ENCODE measurements at places on chromosomes 2 and 18.

DNA sequence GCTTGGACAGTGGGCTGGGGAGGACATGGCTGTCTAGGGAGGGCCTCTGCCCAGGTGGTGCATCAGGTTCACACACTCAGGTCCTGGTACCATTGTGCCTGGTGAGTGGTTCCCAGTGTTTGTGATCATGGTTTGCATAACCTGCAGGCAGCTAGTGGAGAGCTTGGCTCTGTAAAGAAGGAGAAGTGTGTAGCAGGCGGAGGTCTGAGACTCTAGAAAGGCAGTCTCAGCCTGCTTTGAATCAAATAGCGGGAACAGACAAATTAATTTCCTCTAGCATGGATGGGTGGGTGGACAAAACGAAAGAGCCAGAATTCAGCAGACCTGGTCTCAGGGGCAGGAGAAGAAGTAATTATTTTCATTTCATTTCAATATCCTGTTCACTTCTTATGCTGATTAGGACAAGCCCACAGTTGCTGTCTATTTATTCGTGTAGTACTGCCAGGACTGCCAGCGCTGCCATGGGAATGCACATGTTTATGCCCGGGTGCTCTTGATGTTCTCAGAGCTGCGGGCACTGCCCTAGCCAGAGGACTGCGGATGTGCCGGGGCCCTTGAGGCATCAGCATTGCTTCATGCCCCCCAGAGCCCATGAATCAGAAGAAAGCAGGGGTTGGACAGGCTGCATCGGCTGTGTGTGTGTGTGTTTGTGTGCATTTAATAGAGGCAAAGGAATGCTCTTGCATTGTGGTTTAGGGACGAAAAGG lies 45.4 kb upstream of the DLX2 start:
- DNase-seq, result no peak

GRCh38 chr2:28164280-28164801 lies 228.3 kb upstream of the FOSL2 start:
- DNase-seq, result no peak

DNA sequence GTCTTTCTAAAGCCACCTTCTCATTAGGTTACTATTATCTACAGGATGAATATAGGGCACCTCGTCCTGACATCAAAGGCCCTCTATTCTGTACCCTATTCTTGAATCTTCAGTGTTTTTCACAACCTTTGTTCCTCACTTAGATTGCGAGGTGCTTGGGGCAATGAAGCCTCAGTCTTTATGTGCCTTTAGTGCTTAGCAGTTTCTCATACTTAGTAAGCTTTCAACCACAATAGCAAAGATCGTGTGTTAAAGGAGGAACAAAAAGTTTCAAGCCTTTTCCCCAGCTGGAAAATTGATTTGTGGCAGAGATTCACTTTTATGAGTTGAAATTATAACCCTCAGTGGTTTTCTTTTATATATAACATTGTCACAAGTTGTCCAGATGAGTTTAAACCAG lies 226.9 kb downstream of the MYO3B start:
- no peak for DNase-seq

- no peak for DNase-seq
These were observed 268.3 kb downstream of the FBXO15 start for GRCh38 chr18:73879328-73879727.

GRCh38 chr2:15119722-15120175 lies 441.4 kb downstream of the NBAS start:
- DNase-seq, result no peak

GRCh38 chr2:62540408-62541168 lies 34.6 kb upstream of the TMEM17 start:
- no peak for DNase-seq

DNA sequence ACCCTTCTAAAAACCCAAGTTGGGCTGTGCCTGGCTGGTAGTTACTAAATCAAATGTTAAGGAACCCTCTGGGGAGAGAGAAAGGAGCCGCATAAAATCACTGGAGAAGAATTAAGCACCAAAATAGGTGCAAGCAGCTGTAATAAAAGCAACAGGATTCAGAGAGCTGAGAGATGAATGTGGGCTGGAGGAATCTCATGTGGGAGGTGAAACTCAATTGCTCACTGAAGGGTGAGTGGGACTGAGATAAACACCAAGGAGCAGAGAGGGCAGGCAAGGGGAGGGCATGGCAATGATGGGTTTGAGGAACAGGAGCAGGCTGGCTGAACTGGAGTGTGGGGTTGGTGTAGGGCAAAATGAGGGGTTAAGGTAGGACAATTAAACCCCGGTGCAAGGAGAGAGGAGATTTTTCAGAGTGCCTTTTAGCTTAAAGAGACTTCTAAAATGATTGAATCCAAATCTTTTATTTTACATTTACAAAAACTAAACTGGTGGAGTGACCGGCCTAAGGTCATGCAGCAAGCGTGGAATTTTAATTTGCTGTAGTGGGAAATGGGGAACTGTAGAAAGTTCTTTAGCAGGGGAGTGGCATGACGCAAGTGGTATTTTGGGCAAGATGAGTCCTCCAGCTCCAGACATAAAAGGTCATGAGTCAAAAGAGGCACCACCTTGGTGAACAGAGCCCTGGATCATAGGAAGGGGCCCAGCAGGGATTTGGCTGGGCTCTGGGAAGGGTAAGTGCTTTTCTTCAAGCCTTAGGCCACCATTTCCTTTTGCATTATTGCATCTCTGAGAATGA lies 10.5 kb downstream of the PLB1 start:
- no peak for DNase-seq

- DNase-seq, result no peak
These were observed 28.0 kb upstream of the SCYGR1 start for GRCh38 chr2:227415538-227416424.

- no peak for DNase-seq
These were observed 166.1 kb upstream of the ZNF521 start for GRCh38 chr18:25517881-25518715.

DNA sequence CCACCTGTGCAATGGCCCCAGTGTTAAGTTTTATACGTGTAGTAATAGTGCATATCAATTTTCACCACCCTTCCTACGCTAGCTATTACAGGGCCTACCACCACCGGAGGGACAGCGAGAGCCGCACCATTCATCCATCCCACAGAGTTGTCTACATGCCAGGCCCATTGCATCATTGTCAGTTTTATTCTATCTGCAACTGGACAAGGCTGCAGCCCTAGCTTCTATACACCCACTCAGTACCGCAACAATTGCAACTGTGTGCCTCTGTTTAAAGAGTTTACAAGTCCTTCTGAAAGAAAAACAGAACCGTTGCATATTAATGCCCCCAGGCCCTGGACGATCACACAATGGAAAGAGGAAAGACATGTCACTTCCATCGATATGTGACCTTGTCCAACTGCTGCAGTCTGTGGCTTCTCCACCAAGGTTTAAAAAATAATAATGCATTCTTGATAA lies 58.6 kb downstream of the ZEB2 start:
- DNase-seq, result no peak

- no peak for DNase-seq
These were observed 135.2 kb downstream of the RDH14 start for GRCh38 chr2:18425210-18425703.

- no peak for DNase-seq
These were observed 289.3 kb downstream of the MEIS1 start for GRCh38 chr2:66724241-66724640.

- no peak for DNase-seq
These were observed 179.5 kb upstream of the ID2 start for GRCh38 chr2:8502316-8502715.

- no peak for DNase-seq
These were observed 331.6 kb downstream of the KCNS3 start for GRCh38 chr2:18209934-18210639.

DNA sequence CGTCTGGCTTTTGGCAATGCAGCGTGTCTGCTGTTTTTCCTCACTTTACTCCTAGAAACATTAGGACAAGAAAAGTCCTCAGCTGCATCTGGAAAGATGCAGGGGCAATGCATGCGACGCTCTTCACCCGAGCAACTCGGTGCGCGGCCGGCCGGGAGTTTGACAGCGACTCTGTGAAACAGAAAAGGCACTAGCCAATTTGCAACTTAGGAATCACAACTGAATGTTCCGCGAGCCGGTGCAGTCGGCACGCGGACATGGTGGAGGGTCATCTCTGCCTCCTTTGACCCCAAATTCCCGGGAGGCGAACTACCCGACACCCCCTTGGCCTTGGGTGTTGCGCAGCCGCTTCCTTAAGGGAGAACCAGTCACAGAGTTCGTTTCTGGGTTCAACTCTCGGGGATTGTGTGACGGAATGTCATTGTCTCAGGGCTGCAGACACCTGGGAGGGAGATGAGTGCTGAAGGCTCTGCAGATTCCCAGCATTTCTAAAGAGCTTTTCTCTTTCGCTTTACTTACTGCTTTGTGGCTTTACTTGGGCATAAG lies 9.8 kb downstream of the NR4A2 start:
- no peak for DNase-seq

DNA sequence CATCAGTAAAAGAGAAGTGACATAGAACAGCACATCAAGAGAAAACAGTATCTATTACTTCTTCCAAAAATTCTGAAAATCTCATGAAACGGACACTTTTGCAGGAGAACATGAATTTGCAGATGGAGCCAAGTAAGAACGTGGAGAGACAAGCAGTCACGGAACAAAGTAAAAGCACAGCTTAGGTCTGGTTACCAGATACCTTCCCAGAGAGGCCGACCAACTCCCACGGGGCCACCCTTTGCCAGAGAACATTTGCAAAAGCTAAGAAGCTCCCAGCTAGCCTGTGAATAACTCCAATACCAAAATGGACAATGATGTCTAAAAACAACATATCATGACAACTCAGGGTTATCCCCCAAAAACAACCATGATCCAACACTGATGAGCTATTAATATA lies 38.9 kb downstream of the THAP4 start:
- DNase-seq, result no peak

Data from stimulated activated CD8-positive, alpha-beta memory T cell treated with anti-CD3 and anti-CD28 coated beads, Interleukin-4, amount 100 ng/mL, for 1 hour (primary cell).